ENCODE measurements at places on chromosomes 2 and 18.

DNA sequence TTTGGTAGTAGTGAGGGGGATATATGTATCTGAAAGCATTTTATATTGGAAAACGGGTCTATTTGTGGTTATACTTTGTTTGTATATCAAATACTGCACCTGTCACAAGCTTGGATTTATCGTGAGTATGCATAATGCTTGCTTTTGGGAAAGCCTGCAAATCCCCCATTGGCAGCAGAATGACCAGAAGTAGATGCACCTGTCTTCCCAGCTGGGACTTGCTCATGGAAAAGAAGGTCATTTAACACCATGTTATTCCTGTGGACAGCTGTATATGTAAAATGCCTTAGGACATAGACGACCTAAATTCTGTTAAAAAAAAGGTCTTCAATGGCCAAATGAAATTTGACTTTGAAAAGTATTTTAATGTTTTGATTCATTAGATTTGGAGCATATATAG lies 599.4 kb downstream of the XIRP2 start:
- no peak for DNase-seq

GRCh38 chr2:63950414-63950813 lies 68.8 kb downstream of the VPS54 start:
- no peak for DNase-seq

- DNase-seq: peak; percentile 81
Measured at GRCh38 chr18:415617-416612, 84.6 kb downstream of the COLEC12 start.

- no peak for DNase-seq
Measured at GRCh38 chr18:46335534-46336101, 231.4 kb downstream of the HAUS1 start.

GRCh38 chr2:132515010-132515409 lies 98.4 kb downstream of the GPR39 start:
- no peak for DNase-seq

GRCh38 chr2:167842047-167842446 lies 405.3 kb downstream of the STK39 start:
- DNase-seq: no peak

- no peak for DNase-seq
Measured at GRCh38 chr2:56674084-56674483, 490.3 kb downstream of the CCDC85A start.

GRCh38 chr2:119760956-119761275 lies 1.2 kb downstream of the PTPN4 start:
- DNase-seq: no peak

GRCh38 chr18:40250236-40250635 lies 1704.8 kb upstream of the PIK3C3 start:
- DNase-seq: no peak

- DNase-seq: no peak
Measured at GRCh38 chr2:24485197-24485596, 5.9 kb upstream of the NCOA1 start.

GRCh38 chr18:23503963-23504344 lies 643 bp downstream of the RMC1 start:
- no peak for DNase-seq

DNA sequence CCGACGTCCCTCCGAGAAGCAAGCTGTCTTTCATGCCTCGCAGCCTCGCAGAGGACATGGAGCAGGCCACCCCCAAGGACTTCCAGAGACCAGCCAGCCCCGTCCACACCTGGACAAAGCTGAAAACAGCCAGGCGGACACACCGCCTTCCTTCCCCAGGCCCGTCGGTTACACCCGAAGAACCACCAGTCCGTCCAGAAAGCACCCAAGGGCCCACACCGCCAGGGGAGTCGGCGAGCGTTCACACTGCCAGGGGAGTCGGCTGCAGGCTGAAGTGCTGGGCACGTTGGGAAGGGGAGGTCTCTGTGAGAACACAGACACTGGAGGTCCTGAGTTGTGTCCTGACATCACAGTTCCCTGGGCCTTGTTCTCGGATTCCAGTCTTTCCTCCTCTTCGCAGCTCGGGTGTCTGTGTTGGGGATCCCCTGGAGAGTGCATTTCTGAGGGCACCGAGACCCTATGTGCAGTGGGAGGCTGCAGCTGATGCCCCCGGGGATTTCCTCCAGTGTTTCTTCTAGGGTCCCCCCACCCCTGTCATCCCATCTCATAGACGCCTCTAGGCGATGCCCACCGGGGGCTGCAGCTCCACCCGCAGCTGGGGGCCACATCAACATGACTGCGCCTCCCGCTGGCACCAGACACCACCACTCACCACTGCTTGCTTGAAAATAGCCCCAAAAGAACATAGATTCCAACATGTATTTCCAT lies 344.4 kb upstream of the SALL3 start:
- DNase-seq: no peak

GRCh38 chr2:200757399-200757798 lies 54.3 kb upstream of the BZW1 start:
- DNase-seq: no peak

GRCh38 chr2:186554850-186555671 lies 34.8 kb upstream of the ITGAV start:
- peak; percentile 83 for DNase-seq

DNA sequence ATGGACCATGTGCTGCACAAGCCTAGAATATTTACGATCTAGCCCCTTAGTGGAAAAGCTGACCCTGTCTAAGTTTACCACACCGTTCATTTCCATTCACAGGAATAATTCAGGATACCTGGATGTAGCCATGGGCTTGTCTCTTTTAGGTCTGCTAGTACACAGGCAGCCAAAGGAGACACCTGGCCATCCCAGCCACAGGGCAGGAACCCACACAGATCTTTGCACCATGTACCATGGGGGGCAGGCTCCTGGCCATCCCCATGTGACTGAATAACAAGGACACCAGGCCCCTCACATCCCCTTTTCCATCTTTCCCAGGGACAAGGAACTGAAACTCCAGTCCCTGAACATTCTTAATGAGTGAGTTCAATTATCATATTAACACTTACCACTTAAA lies 467.3 kb upstream of the MYT1L start:
- no peak for DNase-seq

GRCh38 chr2:86393521-86394491 lies 47.4 kb upstream of the KDM3A start:
- peak; percentile 97 for DNase-seq

DNA sequence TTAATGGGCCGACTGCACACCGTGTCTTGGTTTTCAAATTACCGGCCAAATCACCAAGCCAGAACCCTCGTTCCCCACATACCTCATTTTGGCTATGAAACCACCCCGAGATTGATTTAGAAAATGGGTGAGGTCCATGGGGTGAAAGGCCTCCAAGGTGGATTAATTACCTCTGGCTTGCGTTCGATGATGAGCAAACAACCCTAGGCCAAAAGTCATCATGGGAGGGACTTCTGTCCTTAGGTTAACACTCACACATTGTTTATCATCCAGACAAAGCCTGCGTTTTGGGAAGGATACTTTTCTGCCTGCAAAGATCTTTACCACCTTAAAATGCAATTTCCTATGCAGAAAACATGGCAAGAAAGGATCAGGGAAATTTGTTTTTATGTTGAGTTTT lies 48.5 kb downstream of the GALR1 start:
- no peak for DNase-seq

DNA sequence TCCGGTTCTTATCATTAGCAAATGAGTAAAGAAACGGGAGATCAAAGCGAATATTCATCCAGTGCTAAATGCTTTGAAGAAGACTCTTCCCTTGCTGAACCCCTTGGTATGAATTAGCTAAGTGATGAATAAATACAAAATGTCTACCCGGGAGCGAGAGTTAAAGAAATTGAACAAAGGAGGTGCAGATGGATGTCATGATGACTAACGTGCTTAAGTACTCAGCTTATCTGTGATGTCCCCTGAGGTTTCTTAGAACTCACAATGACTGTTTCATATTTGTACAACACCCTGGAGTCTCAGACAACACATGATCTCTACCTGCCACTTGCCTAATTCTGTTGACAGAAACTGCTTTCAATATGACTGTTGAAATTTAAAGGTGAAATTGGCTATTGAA lies 148.5 kb downstream of the TMEM200C start:
- no peak for DNase-seq

- no peak for DNase-seq
Measured at GRCh38 chr2:165268754-165269153, 29.5 kb downstream of the SCN2A start.

DNA sequence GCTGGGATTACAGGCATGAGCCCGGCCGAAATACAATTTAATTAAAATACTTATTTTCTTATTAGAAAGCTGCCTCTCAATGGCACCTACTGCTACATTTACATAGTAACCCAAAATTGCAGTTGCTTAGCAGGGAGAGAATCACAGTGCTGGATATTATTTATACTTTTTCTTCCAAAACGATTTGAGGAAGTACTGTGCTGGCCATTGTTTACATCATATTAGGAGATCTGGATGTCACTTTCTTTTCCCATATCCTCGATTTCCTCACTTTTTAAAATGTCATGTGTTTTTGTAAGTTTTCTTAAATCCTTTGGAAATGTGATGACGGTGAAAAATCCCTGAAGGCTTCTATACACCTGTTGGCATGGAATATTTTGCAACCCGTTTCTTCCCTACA lies 3.4 kb upstream of the SP3 start:
- DNase-seq: no peak

GRCh38 chr2:47012866-47013265 lies 97.3 kb upstream of the MCFD2 start:
- DNase-seq: no peak

GRCh38 chr2:23480957-23481797 lies 96.2 kb downstream of the KLHL29 start:
- peak; percentile 92 for DNase-seq

DNA sequence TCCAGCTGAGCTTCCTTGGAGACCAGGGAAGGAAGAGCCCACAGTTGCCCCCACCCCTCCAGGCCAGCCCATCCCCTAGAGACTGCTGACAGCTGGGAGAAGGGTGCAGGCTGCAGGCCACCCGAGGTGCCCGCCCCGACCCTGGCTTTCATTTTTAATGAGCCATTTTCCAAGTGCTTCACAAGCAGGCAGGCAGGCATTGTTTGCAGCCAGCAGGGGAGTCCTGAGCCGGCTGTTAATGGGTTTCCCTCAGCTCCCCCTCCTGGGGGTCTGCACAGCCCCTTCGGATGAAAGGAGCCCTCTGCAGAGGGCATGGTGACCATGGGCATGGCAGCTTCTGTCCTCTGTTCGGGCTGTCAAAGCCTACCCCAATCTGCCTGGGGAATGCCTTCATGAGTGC lies 94.5 kb downstream of the ZBTB7C start:
- DNase-seq: no peak

DNA sequence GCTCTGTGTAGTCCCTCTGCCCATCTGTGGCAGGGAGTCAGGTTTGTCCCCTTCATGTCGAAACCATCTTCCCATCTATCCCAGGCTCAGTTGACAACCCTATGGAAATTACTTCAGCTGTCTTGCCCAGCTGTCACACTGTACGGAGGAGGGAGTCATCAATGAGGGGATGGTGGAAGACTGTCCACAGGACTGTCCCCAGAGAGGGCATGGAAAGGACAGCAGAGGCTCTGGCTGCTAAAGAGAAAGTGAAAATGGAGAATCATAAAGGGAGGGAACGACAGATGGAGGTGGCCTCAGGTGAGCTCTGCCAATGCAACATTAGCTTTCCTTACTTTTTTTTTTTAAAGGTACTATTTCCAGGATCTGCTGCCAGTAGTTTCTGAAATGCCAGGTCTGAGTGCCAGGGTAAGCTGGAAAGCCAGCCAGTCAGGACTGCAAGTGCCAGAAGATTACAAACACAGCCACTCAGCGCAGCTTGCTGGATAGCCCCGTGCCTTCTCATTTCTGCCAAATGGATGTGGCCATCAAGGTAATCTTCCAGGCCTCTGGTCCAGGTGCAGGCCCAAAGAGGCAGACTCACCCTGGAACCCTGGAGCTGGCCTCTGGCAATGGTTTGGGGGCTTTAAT lies 192.8 kb downstream of the AGPS start:
- DNase-seq: no peak

DNA sequence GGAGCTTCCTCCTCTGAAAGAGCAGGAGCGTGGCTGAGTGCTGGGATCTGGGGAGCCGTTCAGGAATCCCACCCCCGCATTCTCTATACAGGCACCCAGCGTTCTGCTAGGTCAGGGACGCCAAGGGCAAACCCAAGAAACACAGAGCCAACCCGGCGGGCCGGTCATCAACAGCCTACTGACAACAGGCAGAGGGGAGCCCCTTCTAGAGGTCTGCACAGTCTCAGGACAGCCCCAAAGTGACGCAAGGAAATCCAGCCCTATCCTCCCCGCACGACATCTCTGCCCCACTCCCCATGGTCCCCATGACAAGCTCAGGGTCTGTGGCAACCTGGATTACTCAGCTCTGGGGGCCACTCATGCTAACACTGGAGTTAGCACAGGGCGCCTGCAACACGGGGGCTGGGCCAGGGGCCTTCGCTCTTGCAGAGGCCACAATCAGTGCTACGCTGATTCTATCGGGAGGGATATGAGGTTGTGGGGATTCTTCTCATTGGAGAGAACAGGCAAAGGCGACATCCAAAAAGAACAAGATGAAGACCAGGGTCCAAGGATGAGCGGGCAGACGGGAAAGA lies 81.6 kb downstream of the PXDN start:
- no peak for DNase-seq

- no peak for DNase-seq
Measured at GRCh38 chr2:112841295-112842044, 4.9 kb upstream of the IL1B start.

GRCh38 chr2:240147382-240147781 lies 6.9 kb upstream of the OTOS start:
- DNase-seq: no peak

GRCh38 chr2:152588998-152589397 lies 128.3 kb downstream of the PRPF40A start:
- no peak for DNase-seq

DNA sequence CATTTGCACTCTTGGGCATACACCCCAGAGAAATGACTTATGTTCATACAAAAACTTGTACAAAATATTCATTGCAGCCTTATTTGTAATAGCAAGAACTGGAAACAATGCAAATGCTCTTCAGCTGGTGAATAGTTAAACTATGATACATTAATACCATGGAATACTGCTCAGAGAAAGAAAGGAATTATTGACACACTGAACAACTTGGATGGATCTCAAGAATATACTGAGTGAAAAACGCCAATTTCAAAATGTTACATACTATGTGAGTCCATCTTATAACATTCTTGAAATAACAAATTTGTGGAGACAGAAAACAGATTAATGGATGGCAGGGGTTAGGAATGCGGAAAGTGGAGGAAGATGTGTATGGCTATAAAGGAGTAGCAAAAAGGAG lies 17.2 kb downstream of the LNPK start:
- no peak for DNase-seq

All from NCI-H226 (cell line).